ENCODE measurements at places on chromosomes 4 and X.

GRCh38 chr4:77021614-77022089, 54.1 kb downstream of the CCNI start:
- DNase-seq, result no peak

- DNase-seq, result no peak
Observed at GRCh38 chr4:67891645-67892044, 7.8 kb upstream of the TMPRSS11D start.

DNA sequence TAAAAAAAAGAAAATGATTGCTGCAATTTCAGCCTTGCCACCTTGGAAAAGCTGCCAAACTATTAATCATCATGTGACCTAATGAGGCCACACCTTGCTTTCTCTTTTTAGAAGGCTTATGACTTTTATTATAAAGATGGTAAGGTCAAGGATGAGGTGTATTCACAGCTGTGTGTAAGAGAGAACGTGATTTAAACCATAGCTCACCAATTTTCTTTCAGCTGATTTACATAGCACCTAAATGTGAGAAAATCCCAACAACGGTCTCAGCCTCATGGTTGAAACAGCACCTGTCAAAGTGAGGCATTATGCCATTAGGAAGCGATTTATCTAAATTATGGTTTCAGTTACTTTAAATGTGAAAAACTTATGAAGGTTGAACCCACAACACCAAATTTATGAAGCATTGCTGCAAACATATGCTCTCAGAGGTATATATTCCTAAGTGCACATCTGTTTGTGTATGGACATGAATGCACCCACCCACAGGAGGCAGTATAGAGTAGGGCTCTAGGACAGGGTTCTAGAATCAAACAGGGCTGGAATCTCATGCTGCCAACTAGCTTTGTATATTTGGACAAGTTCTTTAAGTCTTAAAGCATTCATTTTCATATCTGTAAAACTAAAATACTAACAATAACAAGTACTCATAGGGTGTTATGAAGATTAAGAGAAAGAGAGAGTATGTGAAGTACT, 40.7 kb downstream of the ANXA3 start:
- no peak for DNase-seq

- DNase-seq, result no peak
Observed at GRCh38 chr4:51995647-51996220, 24.4 kb downstream of the LRRC66 start.

DNA sequence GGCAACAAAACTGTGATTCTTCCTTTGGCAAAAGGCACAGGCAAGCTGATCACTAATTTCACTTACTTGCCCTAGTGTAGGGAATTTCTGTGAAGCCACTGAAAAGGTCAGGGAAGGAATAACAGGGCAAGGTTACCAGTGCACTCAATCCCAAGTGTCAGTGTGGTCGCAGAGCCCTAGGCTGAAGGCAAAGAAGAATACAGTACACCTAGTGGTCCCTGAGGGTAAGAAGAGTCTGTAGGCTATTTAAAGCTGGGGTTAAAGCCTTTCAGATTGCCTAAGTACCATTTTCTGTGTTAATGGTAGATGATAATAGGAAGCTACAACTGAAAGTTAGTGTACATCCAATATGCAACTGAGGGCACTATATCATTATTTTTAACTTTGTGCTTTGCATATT, 173.6 kb upstream of the NRK start:
- no peak for DNase-seq

GRCh38 chr4:55214172-55214571, 88.8 kb upstream of the KDR start:
- no peak for DNase-seq

GRCh38 chr4:39942507-39942906, 35.2 kb downstream of the PDS5A start:
- DNase-seq, result no peak

DNA sequence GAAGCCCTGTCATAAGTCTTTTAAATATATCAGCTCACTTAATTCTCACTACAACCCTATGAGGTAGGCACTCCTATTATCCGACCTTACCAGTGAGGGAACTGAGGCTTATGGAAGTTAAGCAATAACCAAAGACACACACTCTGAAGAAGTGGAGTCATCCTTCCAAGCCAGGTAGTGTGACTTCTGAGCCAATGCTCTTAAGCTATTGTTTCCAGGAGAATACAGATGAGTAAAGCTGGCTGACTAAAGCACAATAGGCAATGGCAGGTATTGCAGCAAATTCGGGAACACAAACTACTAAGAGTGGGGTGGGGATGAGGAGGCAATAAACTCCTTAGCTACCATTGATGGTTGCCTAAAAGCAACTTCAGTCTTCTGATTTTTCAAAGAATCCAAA, 81.8 kb upstream of the KIT start:
- no peak for DNase-seq

DNA sequence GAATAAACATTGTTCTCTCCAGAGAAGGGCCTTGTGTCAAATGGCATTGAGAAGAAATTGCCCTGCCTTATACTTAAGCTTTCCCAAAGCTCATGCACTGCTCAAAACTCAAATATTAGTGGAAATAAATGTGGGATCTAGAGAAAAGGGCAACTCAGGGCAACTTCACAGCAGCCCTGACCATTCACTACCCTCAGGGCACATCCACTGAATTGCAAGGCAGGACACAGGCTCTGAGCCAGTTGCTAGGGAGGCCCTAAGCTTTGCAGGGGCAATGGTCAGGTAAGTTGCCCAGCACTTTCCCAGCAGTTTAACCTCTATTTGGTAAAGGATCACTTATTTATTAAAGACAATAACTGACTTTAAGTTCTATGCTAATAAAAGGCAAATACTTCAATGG, 255.3 kb upstream of the TEX13A start:
- no peak for DNase-seq

All from activated CD8-positive, alpha-beta memory T cell treated with anti-CD3 and anti-CD28 coated beads for 1 hour (primary cell).